ENCODE measurements at places on chromosomes 4 and X. TPM values are rescaled to one million over a fixed set of nuclear protein-coding genes. Genes with fewer than 3 reads are reported as not detected.
A peak's percentile ranks its signal among the peaks of the same experiment; 100 is the strongest.

RBMXL3 gene
- not detected for total RNA-seq

GLRB gene
- not detected for total RNA-seq

TCEAL5 gene
- total RNA-seq = not detected

SPIN2A gene
- 1.2 TPM for total RNA-seq

DNA sequence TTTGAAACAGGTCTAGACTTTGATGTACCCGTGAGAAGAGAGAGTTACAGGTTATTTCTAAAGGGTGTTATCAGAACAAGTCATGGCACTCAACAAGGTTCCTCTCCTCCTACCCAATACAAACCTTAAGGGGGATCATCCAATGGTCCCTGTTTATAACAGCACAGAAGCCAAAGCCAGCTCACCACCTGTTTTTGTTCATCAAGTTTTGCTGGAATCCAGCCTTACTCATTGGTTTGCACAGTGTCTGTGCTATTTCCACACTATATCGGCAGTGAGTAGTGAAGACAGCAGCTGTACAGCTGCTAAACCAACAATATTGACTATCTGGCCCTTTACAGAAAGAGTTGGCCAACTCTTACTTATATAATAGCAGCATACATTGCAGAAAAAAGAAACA, 262.1 kb upstream of the STS start:
- no peak for DNase-seq

GRCh38 chr4:124644621-124645020, 67.9 kb downstream of the ANKRD50 start:
- no peak for DNase-seq

- no peak for DNase-seq
Measured at GRCh38 chr4:20773144-20773997, 73.1 kb downstream of the PACRGL start.

GRCh38 chr4:32206756-32207155, 1486.6 kb downstream of the PCDH7 start:
- DNase-seq = no peak

DNA sequence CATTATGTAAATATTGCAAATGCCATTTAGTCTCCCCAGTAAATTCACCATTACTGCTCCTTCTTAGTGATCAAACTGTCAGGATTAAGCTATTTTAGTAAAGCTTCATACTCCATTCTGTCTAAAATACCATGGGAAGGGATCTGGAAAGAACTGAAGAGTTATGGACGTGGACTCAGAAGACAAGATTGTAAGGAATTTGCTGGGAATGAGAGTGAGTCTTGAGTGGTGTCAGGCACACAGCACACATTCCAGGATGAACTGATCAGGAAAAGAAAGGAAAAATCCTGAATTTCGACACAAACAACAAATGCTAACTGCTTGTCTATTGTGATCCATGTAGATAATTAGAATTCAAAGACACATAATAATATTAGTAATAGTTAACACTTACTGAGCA, 311.0 kb downstream of the CENPC start:
- DNase-seq = no peak

DNA sequence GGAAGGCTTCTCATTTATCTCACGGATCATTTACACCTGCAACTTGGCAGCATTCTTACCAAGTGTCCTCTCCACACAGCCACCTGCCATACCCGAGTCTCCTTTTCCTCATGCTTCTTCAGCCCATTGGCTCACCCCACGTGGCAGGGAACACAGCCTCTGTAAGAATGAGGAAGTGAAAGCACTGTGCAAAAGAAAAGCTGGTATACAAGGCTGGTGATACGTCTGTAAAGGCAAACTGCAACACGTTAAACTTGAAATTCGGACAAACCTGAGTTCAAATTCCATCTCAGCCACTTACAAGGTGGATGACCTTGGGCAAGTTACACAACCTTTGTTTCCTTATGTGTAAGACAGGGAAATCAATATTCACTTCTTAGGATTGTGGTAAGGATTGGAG, 164.0 kb upstream of the RASGEF1B start:
- DNase-seq = peak; percentile 26

DNA sequence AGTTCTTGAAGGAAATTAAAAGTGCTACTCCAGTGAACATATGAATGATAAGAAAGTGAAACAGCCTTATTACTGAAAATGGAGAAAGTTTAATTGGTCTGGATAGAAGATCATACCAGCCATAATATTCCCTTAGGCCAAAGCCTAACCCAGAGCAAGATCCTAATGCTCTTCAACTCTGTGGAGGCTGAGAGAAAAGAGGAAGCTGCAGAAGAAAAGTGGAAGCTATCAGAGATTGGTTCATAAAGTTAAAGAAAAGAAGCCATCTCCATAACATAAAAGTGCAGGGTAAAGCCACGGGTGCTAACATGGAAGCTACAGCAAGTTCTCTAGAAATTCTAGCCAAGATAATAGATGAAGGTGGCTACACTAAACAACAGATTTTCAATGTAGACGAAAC, 85.5 kb upstream of the ATOH1 start:
- DNase-seq = no peak

DNA sequence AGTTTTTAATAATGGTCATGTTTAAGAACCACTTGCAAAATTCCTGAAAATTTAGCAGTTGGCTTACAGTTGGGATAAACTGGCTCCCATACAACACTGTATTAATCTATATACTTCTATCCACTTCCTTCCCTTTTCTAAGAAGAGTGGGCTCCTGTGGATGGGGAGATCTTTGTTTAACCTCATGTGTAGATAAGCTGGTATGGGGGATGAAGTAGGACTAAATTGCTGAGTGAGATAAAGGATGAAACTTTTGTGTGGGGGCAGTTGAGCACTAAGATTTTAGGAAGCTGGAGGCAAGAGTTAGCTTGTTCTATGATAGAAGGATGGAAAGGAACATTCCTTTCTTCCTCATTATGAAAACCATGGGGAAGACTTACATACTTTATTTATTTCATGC, 54.6 kb upstream of the ATP8A1 start:
- DNase-seq = no peak

DNA sequence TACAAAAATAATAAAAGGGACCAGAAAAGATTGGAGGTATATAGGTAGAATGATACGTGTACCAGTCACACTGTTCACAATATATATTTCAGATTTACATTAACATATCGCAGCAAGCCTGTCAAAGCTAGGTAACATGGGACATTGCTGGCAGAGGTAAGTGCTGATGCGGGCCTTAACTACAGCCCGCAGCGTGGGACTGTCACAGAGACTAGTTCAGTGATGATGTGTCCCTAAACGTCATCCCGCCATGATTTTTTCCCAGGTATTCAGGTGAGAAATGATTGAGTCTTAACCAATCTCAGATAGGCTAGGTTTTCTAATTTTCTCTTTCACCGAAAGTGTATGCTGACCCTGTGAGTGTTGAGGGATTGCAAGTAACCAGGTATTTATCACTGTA, 7.8 kb upstream of the ATXN3L start:
- no peak for DNase-seq

- no peak for DNase-seq
Measured at GRCh38 chr4:158997660-158998349, 105.1 kb upstream of the RAPGEF2 start.

DNA sequence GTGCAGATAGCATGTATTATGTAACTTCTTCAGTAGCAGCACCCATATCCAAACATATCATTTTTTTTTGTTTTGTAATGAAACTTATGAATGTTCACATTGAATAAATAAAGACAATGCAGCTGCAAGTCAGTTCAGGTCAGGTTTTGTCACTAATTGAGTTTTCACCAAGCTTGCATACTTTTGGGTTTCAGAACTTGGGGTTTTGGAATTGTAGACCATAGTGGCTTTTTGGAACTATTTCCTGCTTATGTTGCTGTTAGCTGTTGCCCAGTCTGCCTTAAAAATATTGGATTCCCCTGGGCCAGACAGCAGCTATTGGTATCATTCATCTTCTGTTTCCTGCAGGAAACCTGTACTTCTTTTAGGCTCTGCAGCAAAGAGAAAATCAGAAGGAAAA, 113.4 kb upstream of the LIMCH1 start:
- DNase-seq = no peak

DNA sequence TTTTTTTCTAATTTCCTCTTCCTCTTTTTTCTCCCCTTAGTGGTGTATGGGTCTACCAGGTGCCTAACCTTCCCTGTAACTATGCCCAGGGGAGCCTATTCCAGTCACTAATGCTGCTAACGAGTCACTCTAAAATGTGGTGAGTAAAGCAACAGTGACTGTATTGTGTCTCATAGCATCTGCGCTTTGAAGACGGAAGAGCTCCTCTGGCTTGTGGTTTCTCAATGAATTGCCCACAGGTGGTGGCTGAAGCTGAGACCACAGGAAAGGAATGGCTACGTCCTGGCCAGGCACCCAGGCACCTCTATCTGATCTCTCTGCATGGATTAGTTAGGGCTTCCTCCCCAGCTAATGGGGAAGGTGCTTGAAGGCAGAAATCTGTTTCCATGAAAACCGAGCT, 763.5 kb upstream of the FRG1 start:
- DNase-seq = no peak
